Caudate nucleus (tissue), 63 donors: ENCODE measurements at places on chromosomes 2 and 18.
A peak's percentile ranks its signal among the peaks of the same experiment; 100 is the strongest.

- DNase-seq: no peak
Observed at GRCh38 chr2:43519643-43520221, 76.1 kb downstream of the THADA start.

- no peak for DNase-seq
Observed at GRCh38 chr2:46032161-46032813, 264.9 kb upstream of the EPAS1 start.

DNA sequence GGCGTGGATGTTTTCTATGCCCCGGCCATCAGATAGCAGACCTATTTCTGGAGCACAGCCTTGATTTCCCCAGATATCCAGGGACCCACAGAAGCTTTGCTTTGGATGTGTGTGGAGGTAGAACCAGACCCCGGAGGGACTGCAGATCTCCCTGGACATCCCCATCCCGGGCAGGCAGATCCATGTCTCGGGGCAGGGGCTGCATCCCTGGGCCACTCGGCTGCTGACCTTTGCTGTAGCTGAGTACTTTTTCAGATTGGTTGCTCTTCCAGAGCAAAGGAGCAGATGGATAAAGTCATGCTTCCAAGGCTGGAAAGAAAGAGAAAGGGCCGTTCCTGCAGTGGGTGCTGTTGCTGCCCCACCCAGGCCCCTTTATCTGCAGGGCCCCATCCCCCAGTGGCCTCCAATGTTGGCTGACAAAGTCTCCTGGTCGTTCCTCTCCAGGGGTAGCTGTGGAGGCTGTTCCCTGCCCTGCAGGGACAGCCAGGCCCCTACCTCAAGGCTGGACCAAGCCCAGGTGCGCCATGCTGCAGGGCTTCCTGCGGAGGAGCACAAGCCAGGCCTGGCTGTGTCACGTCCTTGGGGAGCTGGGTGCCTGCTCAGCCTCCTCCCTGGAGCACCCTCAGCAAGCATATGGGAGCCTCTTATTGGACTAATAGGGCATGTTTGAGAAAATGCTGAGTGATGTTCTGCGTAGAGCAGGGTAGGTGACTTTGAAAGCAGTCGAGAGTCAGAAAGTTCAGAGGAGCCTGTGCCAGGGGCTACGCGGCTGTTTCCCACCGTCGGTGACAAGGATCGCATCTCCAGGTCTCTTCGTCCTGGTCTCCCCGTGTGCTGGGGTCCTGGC, 68.4 kb downstream of the TPO start:
- no peak for DNase-seq

DNA sequence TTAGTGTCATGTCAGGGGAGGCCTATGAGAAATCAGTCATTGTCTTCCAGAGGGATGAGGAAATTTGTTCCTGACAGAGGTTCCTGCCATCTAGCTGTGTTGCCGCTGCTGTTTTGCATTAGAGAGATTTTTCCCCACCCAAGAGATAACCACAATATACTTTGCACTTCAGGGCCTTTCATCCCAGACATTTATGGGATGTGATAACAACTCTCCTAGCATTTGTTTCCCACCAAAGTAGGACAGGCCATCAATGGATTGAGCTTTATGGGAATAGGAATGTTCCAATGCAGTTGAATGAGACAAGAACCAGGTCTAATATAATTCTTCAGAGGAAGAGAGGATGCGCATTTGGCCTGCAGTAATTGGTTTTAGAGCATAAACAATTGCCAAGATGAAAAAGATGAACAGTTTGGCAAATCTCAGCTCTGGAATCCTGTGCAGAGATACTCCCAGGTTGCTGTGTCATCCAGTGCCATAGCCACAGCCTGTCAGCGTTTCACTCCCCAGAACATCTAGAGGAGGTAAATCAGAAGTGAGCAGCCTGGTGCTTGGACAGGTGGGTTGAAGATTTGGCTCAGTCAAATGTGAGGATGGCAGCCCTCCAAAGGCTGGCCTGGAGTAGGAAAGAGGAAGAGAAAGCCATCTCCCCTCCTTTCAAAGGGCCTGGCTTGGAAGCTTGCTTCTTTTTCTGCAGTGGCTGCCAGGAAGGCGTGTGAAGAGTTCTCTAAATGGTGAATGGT, 93.7 kb upstream of the SETBP1 start:
- DNase-seq: no peak

DNA sequence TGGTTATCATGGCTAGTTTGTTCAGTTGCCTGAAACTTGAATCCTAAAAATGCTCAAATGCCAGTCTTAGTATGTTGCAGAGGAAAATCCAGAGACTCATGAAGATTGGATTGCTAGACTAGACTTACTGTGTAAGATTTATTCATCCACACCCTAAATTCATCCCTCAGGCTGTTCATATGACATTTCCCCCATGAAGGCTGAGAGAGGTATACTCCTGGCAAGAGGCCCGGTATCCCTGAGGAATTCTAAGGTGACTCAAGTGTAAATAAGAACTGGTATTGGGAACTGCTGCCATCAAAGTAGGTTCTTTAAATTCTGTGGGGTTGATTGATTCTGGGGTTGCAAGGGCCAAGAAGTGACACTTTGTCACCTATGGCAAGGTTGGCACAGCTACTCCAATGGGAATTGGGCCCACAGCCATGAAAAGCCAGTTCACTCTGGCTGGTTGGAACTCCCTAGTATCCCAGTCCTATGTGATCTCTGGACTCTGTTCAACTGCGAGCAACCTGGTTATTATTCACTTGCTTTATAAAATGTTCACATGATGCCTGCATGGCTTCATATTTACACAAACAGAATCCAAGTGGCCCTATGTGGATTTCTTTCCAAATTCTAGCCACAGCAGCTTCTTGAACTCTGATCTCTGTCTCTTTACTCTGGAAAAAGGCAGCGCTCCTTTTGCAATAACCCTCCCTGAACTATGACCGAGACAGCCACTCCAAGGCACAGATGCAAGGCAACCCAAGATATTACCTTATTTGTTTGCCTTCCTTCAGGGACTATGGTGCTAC, 429.1 kb downstream of the CBLN2 start:
- no peak for DNase-seq

DNA sequence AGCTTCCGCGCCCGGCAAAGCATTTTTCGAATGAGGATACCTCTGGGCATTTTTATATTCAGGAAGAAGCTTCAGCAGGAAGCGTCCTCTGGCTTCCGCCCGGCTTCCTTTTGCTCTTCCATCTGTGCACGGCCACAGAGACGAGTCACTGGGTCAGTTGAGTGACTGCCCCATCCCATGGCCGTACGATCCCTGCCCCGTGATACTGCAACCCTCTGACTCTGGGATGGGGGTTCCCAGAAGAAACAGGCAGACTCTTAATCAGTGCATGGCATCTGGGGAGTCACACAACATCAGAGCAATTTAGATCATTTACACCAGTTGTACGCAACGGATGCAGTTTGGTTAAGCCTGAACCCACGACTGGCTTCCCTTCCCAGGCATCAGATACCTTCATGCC, 40.9 kb downstream of the SLC4A3 start:
- DNase-seq: no peak

DNA sequence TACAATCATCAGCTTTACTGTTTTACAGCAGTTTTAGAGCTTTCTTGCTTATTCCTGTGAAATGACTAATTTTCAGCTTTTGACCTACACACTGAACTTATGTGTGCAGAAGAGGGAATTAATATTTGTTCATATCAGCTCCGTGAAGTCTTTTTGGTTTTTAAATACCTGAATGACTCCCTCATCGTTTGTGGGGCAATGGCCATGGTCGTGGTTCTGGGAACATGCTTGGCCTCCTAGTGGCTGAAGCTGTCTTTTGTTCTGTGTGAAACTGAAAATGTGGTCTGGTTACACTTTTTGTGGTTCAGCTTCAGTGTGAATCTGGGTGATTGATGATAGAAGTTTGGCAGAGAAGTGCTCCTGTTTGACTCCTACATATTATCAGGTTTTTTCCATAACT, 408.1 kb downstream of the THSD7B start:
- DNase-seq: no peak

GRCh38 chr2:4693266-4693665, 989.9 kb downstream of the DCDC2C start:
- peak; percentile 6 for DNase-seq

DNA sequence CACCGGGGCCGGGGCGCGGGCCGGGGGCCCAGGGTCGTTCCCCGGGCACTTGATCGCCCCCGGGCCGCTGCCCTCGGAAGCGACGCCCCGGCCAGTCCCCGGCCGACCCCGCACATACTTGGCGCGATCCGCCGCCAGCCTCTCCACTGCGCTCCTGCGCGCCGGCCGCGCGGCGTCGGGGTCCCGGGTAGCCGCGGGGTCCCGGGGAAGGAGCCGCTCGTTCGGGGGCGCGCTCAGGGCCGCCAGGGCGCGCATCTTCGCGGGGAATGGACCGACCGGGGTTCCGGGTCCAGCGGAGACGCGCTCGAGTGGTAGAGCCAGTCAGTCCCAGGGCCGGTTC, 204 bp downstream of the FAM110C start:
- no peak for DNase-seq

- no peak for DNase-seq
Observed at GRCh38 chr2:85577386-85578242, at the start of gene VAMP8. Gene VAMP8, plus strand, starts transcription at chr2:85577586. Its CDS starts 61 bp downstream, at chr2:85577647.

GRCh38 chr2:157611110-157611509, 17.6 kb downstream of the ACVR1C start:
- no peak for DNase-seq

DNA sequence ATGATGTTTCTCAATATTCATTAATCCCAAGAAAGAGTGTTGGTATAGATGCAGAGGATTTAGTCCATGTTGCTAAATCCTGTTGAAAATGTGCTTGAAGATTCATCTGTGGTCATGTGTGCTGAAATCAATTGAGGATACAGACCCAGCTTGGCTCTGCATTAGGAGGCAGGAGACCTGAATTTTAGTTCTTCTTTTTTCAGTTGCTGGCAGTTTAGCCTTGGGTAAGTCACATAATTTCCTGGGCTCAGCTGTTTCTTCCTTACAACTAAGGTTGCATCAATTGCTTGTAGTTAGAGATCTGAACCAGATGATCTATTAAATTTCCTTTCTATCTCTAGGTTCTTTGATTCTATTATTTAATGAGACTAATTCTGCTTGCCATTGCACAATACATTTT, 54.4 kb downstream of the SETBP1 start:
- no peak for DNase-seq

- no peak for DNase-seq
Observed at GRCh38 chr2:37020212-37020886, 54.0 kb upstream of the STRN start.

DNA sequence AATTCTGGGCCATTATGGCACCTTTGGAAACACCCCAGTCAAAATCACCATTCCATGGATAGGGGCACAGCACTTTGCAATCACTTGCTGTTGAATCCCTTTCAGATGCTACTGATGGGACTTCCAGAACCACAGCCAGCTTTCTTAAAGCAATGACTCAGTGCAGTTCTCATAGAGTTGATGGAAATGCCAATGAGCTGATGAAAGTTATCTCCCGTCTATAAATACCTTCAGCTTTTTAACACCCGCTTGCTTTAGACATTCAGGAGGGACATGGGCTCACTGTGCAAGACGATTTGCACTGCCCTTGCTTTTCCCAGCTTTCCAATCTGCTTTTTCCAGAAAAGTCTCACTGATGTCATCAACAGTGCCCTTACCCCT, 66.7 kb upstream of the RPL31 start:
- DNase-seq: no peak

- DNase-seq: no peak
Observed at GRCh38 chr2:173872714-173873113, 92.5 kb downstream of the SP3 start.

DNA sequence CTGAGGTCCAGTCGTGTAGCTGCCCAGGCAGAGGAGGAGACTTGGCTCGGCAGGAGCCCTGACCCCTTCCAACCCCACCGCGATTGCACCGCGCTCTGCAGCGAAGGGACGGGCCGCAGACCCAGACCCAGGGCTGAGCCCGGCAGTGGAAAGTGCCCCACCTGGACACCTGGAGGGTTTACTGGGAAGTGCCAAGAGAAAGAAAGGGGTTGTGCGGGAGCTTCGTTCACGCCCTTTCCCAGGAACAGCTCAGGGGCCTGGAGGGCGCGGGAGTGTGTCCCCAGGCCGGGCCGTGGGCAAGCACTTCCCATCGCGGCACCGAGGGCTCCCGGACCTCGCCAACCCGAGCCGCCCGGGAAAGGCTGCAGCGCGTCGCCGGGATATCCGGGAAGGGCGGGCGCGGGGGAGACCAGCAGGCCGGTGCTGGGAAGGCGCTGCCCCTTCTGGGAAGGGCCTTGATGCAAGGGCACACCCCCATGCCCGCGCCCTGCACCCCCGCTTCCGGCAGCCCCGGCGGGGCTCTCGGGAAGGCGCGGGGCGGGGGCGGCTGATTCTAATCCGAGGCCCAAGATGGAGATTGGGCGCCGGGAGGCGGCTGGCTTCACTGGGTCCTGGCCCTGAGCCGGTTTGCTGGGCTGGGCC, 36.1 kb upstream of the MRPL33 start:
- no peak for DNase-seq

DNA sequence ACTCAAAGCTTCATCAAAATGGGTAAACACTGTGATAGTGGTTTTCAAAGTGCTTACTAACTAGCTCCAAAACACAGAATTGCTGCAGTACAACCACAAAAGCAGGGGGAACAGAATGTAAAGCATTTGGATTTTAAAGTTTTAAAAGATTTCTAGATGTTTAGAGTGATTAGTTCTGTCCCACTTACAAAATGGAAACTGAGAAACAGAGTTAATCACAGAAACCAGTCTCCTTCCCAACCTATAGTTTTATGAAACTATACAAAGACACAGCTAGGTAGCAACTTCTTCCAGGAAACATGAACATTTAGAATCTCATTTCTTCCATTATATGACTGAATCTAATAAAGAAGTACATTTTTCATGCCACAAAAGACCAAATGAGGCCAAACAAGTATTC, 73.8 kb upstream of the HNRNPA3 start:
- no peak for DNase-seq

DNA sequence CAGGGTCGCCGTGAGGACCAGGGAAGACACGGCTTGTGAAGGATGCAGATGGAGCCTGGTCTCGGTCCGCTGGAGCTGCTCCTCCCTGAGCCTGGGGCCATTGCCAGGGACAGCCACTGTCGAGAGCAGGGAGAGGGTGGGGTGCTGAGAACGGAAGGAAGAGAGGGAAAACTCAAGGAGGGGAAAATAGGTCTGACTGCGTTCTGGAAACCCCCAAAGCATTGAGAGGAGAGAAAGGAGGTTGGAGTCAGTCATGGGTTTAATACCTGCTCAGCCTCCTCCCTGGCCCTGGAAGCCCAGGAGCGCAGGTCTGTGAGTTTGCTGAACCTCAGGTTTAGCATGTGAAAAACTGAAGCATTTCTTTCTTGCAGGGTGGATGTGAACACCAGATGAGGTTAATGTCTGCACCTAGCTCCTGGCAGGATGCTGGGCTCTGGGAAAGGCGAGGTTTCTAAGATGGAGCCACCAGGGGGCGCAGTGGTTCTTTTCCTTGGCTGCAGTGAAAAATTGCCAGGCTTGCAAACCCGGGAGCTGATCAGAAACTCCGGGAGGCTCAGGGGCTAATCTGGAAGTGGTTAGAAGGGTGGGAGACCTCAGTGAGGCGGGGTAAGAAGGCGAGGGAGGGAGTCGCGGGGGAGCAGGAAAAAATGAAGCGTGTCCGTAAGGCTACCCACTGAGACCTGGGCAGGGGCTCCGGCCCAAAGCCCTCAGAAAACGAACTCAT, 33.6 kb upstream of the RNF149 start:
- DNase-seq: peak; percentile 39

GRCh38 chr2:33258387-33258786, 218.1 kb upstream of the RASGRP3 start:
- no peak for DNase-seq

GRCh38 chr2:186862869-186863709, 14.1 kb upstream of the ZSWIM2 start:
- DNase-seq: no peak
